ENCODE measurements at places on chromosomes 12 and 14.

GRCh38 chr12:76529226-76529918 is 30.2 kb downstream of the OSBPL8 start:
- no peak for DNase-seq

DNA sequence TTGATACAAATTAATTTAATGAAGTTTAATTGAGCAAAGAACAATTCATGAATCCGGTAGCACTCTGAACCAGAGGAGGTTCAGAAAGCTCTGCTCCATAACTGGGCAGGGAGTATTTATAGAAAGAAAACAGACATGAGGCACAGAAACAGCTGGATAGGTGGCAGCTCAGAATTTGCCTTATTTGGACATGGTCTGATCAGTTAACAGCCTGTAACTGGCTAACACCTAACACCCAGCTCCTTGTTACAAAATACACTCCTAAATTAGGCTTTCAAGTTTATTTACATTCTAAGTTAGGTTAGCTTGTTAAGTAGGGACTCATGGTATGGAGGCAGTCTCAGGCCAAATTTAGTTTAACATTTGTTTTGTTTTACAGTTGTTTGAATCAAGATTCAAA is 67.8 kb upstream of the TMCC3 start:
- DNase-seq: no peak

- DNase-seq: no peak
Observed at GRCh38 chr12:9132008-9132535, 16.4 kb upstream of the A2M start.

DNA sequence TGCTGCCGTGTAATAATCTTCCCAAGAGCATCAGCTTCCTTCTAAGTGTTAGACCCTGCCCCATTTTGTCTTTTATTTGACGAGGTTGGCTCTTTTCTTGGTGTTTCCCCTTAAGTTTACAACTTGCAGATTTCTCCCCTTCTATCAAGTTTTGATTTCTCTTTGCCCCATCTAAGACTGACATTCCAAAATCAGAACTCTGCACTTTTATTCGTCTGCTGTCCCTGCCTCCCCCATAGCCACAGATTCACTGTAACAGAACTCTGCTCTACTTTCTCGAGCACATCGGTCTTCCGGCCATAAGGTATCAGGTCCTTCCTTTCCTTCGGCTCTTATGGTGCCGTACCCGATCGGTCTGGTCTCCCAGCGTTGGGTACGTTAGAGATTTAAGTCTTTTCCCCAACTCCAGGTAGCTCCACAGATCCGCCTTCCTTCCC is 563 bp downstream of the DCP1B start:
- peak; percentile 7 for DNase-seq
